ENCODE measurements at places on chromosomes 6 and 20.

GRCh38 chr20:21936720-21937380, 231.4 kb downstream of the PAX1 start:
- DNase-seq: no peak

GRCh38 chr20:60420676-60421229, 462.5 kb downstream of the CDH26 start:
- no peak for DNase-seq

GRCh38 chr6:144094731-144095133, 641 bp downstream of the SF3B5 start:
- no peak for DNase-seq

GRCh38 chr6:33702345-33702977, 9.0 kb downstream of the UQCC2 start:
- DNase-seq: no peak

GRCh38 chr6:77451466-77451865, 11.8 kb downstream of the HTR1B start:
- no peak for DNase-seq

DNA sequence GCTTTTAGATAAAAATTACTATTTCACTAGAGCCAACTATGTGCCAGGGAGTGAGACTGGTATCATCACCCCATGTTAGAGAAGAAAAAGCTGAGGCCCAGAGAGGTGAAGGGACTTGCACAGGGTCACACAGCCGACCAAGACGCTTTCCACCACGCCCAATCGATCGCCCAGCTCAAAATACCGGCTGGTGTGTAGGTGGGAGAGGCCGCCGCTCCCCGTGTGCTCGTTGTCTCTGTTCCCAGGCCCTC, 253 bp upstream of the SNPH start:
- DNase-seq: no peak

DNA sequence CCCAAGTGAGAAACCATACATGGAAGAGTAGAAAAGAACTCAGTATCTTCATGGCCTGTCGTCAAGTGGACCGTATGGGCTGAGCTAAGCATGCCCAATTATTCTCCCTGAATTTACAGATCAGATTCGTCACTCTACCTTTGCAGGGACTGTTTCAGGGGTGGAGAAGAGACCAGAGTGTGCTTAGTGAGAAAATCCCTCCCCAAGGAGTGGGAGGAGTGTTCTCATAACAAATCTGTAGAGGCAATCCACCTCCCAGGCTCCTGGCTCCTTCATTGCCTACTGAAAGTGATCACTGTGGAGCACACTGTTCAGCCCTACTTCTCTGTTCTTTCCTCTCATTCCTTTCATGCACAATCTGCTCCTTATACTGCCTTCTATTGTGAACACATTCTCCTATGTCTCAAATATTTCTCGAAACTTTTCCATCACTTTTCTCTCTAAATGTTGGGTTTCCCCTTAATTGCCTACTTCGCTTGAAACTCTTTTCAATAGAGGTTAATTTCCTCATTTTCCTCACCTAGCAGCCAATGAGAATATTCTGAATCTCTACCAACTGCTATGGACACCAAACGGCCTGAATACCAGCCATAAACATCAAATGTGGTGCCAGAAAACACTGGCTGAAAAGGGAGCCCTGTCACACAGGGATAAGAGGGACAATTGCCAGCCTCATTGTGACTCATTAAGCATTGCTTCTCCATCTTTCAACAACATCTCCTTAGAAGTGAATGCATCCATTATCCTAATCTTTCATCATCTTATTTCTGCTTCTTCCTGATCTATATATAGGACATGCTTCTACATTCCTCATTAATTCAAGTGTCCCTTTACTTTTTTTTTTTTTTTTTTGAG, 398.3 kb downstream of the UTRN start:
- no peak for DNase-seq

DNA sequence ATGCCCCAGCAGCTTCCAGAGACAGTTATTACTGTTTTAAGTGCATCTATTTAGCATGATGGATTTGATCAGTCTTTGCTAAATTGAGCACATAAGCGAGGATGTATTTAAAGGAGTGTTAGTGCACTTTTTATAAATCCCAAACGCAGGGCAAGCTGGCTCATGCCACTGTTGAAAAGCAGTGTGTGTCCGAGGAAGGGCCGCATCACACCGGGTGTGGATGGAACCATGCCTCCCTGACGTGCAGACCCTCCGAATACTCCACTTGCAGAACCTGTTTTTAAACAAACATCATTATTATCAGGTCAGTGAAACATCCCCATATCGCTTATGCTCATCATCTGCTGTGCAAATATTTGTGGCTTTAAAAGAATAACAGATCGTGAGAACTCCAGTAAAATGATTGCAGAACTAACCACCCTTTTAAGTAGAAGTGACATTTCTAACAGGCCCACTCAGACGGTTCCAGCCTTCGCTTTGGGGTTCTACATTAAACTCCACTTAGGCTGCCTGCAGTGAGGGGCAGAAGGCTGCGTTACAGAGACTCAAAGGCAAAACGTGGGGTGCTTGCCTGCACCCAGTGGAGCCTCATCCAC, 190.1 kb downstream of the CDH4 start:
- DNase-seq: no peak

DNA sequence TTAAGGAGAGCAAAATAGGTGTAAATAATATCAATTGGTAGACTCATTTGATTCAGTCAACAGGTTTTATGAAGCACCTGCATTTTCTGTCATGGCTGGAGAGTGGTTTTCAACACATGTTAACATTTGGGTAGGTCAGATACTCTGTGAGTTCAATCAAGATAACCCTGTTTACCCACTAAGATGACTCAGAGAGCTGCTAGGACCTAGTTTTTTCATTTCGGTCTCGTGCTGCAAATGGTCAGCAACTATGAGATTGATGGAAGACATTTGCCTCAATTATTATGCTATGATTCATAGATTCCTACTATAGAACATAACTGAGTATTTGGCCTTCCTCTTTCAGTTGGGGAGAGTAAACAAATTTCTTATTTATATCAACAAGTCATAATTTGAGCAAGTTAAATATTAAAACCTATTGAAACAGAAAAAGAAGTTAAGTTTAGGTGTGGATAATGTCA, 391.4 kb upstream of the CITED2 start:
- peak; percentile 51 for DNase-seq

GRCh38 chr6:22149501-22150367, 147.1 kb downstream of the PRL start:
- peak; percentile 63 for DNase-seq

GRCh38 chr20:55746723-55747122, 258.6 kb downstream of the CBLN4 start:
- no peak for DNase-seq

- DNase-seq: no peak
Observed at GRCh38 chr6:24093381-24093780, 32.6 kb upstream of the NRSN1 start.

- no peak for DNase-seq
Observed at GRCh38 chr20:63100174-63100925, 93.6 kb upstream of the BHLHE23 start.

DNA sequence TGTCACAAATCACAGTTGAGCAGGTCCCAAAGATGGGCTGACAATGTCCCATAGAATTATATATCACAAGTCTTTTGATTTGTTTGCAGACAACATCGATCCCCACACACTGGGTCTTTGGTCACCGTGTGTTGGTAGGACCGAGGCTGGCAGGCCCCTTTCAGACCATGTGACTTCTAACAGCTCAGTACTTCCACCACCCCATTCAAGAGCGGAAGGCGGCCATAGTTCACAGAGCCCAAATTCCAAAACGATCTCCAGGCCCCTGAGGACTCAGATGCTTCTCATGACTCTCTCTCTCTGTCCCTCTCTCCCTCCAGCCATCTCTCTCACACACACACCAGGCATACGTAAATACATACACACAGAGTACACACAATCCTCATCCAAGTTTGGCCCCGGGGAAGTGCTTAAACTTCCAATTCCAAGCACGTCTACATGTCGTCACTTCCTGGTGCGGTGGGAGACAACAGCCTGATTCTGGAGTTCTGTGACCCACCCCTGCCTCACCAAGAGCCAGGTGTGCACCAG, 155.9 kb upstream of the INSM1 start:
- peak; percentile 60 for DNase-seq

GRCh38 chr6:150696190-150696589, 96.5 kb downstream of the PLEKHG1 start:
- no peak for DNase-seq

GRCh38 chr6:7761051-7761450, 35.2 kb downstream of the BMP6 start:
- no peak for DNase-seq

All from NCI-H146 (cell line).